ENCODE measurements at places on chromosomes 12 and 14. TPM values are rescaled to one million over a fixed set of nuclear protein-coding genes. Genes with fewer than 3 reads are reported as not detected.

- no peak for DNase-seq
Observed at GRCh38 chr14:83960832-83961512, 1569.0 kb upstream of the FLRT2 start.

DNA sequence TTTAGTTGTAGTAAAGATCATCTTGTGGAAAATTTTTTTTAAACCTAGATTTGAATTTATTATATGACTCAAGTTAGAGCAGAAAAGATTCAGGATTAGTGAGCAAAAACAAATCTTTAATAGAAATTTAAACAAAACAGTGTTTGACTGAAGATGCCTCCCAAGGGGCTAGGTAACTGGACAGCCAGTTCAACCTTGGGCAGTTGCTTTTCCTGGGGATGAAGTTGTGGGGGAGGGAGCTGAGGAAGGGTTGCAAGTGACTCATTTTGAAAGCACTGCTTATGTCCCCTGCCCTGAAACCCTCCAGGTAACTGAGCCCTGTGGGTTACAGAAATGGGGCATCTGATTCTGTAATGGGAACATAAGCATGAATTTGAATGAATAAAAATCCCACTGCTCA lies 13.1 kb downstream of the CFAP54 start:
- no peak for DNase-seq

GRCh38 chr12:82745063-82745674 lies 58.5 kb downstream of the TMTC2 start:
- no peak for DNase-seq

DNA sequence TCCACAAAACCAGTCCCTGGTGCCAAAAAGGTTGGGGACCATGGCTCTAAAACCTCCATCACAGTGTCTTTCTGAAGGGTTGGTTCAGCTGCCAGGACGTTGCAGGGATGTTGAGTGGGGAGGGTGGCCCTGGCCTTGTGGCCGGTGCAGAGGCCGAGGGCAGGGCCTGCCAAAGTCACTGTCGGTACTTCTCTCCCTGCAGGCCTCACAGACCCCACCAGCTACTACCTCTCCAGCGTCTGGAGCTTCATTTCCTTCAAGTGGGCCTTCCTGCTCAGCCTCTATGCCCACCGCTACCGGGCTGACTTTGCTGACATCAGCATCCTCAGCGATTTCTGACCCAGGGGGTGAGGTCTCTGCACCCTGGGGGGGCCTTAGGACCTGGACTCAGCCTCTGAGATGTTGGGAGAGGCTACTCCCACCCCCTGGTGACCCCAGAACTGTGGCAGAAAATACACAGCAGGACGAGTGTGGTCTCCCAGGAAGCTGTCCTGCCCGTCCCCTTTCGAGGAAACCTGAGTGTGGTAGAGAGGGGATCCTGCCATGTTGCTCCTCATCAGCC lies 7.0 kb downstream of the SLC48A1 start:
- DNase-seq, result no peak

DNA sequence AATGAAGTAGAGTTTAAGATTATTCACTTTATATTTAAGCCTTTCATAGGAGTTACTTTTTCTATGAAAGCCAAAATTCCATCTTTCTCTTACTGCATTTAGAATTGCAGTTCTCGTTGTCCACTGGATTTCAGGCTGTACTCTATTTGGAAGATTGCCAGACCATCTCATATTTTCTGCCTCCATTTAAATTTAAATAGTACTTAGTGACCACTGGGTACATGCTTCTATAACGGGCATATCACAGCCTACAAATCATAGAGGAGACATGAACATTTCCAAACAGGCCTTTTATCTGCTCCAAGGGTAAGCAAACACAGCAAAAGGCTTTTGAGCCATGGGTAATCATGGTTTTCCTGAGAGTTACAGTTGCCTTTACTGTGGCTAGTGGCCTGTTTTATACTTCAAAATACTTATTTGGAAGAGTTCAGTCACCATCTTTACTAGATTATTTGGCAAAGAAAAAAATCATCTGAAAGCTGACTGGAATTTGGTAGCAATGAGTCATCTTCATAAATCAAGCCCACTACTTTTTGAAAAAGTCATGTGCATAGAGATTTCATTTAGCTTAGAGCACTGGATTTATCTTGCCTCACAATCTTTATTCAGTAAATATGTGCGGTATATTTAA lies 15.7 kb downstream of the ANO6 start:
- no peak for DNase-seq

Gene SPRYD4
- 4.6 TPM for total RNA-seq

Gene LRRC10
- not detected for total RNA-seq
